ENCODE measurements at places on chromosomes 1 and 21.

GRCh38 chr1:198272492-198272891, 115.7 kb downstream of the NEK7 start:
- no peak for DNase-seq

- DNase-seq: no peak
Measured at GRCh38 chr21:33267250-33267649, 1.1 kb downstream of the IL10RB start.

DNA sequence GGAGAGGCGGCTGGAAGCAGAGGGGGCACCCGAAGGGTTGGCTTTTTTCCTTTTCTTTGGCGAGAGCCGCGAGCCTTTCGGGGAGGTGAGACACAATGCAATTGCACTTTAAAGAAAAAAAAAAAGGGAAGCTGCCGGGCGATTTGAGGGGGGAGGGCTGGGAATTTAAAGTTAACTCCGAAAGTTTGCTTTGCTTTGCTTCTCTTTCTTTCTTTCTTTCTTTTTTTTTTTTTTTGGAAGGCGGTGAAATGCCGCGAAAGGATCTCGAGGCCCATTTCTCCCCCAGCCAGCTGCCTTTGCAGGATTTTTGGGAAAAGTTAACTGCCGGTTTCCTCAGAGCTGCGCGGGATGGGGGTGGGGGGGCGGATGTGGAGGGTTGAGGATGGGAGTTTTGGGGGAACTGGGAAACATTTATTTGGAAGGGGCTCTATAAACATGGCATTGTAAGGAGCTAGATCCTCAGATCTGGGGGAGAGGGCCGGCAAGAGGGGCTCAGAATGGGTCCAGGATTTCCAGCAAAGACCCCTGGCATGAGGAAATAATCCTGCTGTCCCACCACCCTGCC, 997 bp downstream of the ZNF362 start:
- no peak for DNase-seq

DNA sequence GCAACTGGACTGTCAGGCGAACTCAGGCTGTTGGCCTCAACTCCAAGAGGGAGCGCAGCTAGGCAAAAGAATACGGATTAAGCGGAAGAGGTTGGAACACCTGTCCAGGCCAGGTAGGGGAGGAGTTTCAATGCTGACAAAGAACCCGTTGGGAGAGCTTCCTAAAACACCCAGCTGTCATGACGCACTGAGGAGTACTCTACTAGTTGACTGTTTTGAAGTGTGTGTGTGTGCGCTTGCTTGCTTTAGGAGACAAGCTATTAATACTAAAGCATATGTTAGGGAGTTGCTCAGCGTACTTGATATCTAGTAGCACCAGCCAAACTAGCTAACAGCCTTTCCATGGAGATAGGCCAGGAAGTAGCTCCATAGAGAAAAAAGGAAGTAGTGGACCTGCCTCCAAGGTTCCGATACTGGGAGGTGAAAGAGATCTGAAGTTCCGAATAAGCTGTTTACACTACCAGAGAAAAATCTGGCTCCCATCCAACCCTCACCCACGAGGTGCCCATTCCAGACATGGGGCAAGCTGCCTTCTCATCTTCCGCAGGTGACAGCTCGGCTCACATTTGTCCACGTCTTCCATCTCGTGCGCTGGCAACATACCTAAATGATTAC, 974 bp upstream of the FNBP1L start:
- DNase-seq: no peak

DNA sequence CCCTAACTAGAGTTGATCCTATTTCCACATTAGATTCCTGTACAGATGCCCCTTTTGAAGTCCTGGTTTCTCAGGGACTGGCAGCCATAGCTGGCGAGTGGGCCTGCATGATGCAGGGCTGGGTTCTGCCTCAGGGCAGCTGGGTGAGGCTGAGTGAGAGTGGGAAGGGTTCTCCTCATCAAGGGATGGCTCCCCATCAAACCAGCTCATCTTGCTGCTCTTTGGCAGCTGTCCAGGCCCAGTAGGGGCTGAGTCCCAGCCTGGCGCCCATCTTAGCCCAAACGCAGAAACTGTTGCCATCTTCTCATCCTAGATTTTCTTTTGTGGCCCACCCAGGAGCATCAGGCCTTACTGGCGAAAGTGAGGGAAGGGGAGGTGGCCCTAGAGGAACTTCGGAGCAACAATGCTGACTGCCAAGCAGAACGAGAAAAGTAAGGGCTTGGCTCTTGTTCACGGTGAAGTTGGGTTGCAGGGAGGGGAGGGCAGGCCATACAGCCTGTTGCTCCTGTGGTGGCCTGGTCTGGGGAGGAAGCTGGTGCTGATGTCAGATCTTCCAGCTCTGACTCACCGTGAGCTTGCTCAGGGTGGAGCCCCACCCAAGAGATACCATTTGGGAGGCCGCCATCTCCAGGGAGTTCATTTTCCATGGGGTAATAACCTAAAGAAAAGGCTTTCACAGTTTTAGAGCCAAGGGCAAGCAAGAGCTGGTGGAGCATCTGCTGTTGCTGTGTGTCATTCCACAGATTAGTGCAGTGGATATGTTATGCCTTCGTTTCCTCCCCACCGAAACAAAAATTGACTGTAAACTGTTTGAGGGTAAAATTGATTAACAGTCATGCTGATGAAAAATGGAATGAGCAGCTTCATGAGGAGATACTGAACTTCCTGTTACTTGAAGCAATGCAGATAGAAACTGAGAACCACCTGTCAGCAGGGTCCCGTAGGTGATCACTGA, 34.7 kb downstream of the TUFT1 start:
- no peak for DNase-seq

GRCh38 chr1:235078480-235079381, 49.9 kb downstream of the TOMM20 start:
- no peak for DNase-seq

Measured in glutamatergic neuron (in vitro differentiated cells).